Breast epithelium (tissue), 4 donors: ENCODE measurements at places on chromosomes 7 and 10.

DNA sequence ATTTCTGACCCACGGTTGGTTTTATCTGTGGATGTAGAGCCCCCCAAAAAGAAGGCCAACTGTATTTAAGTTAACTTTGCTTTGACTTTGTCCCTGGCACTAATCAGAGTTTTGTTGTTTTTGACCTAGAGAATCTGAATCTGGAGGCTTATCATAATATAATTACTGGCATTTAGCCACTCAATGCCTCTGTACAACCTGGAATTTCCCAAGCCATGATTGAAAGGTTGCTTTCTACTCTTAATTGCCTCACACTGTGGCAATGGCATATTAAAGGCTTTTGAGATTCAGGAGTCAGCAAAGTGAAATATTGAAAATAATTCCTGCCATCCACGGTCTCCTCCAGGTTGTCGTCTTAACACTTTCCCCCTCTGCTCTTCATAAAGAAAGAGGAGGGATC is 205.2 kb upstream of the GHITM start:
- H3K4me1 ChIP-seq: no peaks in the 10 kb centered on the region
- H3K36me3 ChIP-seq: no peaks in the 10 kb centered on the region
- no peak overlapping the region for H3K27ac ChIP-seq
- no peak for DNase-seq
- H3K27me3 ChIP-seq: no peaks in the 10 kb centered on the region

- no peak for DNase-seq
- H3K27ac ChIP-seq: peak overlapping the region; percentile 95
- H3K36me3 ChIP-seq: no peaks in the 10 kb centered on the region
- H3K4me3 ChIP-seq: peak overlapping the region; percentile 13
- no peaks in the 10 kb centered on the region for H3K4me1 ChIP-seq
Observed at GRCh38 chr7:30852308-30852684, 59.4 kb upstream of the AQP1 start.

DNA sequence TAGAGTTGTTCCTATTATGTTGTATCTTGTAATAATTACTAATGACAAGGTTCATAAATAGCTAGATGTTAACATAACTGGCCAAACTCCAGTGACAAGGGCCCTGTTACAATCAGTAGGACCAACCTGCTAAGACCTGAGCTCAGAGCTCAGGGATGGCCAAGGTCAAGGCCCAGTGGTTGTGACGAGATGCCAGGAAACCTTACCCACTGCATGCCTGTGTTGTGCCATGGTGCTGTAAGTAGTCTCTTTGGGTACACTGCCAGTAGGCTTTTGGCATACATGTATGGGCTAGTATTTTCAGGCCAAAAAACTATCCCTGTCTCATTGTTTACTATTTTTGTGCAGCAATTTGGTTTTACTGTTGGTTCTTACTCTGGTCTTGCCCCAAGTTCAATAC is 7.9 kb upstream of the IDI2 start:
- no peaks in the 10 kb centered on the region for H3K27me3 ChIP-seq
- no peaks in the 10 kb centered on the region for H3K36me3 ChIP-seq
- DNase-seq: no peak

GRCh38 chr7:128744366-128744905 is 5.3 kb downstream of the CALU start:
- no peaks in the 10 kb centered on the region for H3K4me1 ChIP-seq
- no peak overlapping the region for H3K27ac ChIP-seq
- no peak overlapping the region for H3K4me3 ChIP-seq
- H3K36me3 ChIP-seq: no peaks in the 10 kb centered on the region

DNA sequence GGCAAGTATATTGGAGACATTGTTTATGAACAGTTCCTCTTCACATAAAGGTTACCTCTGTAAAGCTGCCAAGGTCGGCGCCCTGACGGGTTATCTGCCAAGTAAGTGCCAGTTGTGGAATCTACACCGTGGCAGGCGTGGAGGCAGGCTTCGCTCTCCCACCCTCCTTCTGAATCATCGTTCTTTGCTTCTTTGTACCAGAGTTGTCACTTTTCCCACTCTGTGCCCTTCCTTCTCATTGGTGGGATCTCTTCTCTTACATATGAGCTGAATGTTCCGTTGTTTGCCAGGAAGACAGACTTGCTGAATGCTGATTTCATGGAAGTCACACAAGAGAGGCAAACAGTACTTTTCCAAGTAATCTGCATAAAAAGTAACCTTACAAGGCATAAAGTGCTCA is 40.6 kb upstream of the PTPRZ1 start:
- no peaks in the 10 kb centered on the region for H3K27me3 ChIP-seq
- DNase-seq: no peak
- no peak overlapping the region for H3K27ac ChIP-seq
- no peak overlapping the region for H3K4me3 ChIP-seq
- H3K36me3 ChIP-seq: no peaks in the 10 kb centered on the region
- H3K4me1 ChIP-seq: no peaks in the 10 kb centered on the region

- no peak overlapping the region for H3K4me3 ChIP-seq
- no peaks in the 10 kb centered on the region for H3K27me3 ChIP-seq
- no peaks in the 10 kb centered on the region for H3K4me1 ChIP-seq
- H3K36me3 ChIP-seq: no peaks in the 10 kb centered on the region
- no peak overlapping the region for H3K27ac ChIP-seq
Observed at GRCh38 chr10:18293536-18294510, 153.6 kb downstream of the CACNB2 start.

DNA sequence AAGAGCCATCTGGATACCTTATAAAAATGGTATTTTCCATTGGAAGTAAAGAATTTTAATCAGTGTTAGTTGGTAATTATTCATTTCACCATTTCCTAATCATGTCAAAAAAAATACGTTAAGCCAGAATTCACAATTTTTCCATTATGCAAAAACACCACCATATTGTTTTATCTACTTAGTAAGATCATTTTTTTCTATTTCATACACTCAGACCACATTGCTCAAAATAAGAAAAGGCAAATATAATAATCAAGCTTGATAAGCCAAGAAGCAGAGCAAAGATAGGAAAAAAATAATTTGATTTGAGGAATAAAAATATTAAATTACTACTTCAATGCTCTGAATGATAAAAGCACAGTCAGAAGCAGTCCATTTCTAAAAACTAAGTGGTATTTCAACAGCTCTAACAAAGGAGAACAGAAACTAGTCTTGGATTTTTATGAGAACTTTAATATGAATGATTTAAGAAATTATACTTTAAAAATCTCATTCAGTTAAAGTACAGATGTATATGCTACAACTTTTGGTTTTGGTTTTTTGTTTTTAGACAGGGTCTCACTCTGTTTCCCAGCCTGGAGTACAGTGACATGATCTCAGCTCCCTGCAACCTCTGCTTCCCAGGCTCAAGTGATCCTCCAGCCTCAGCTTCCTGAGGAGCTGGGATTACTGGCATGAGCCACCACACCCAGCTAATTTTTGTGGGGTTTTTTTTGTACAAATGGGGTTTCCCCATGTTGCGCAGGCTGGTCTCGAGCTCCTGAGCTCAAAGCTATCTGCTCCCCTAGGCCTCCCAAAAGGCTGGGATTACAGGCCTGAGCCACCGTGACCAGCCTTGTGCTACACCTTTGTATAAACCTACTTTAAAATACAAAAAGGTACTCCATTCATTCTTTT is 46.6 kb downstream of the LRRN3 start:
- no peaks in the 10 kb centered on the region for H3K4me1 ChIP-seq
- H3K27ac ChIP-seq: peak overlapping the region; percentile 0
- H3K27me3 ChIP-seq: no peaks in the 10 kb centered on the region
- H3K4me3 ChIP-seq: no peak overlapping the region

DNA sequence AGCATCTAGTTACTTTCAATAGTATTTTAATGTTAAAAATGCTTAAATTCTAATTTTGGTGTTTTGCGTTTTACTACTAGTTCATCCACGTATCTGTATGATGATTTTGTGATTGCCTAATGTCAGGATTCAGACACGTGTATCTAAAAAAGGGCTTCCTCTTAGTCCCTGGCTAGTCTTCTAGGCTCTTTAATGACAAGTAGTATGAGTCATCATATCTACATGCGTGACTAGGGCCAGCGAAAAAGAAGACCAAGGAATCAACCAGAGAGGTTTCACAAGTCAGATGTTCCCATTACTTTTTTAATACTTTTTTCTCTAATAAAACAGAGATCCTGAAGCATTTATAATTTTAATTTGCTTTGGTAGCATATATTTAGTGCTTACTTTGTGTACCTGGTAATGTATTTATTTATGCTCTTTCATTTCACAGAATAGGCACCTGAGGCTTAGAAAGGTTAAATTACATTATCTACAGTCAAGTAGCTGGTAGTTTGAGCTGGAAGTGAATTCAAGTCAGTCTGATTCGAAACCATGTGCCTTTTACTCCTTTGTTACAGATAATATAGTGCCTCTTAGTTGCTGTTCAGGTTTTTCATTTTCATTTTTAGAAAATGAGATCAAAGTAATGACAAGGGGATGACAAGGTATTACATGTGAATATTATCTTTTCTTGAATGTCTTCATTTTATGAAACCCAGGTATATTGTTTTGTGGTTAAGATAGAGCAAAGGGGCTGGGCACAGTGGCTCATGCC is 140.3 kb downstream of the FOXP2 start:
- no peak overlapping the region for H3K4me3 ChIP-seq
- DNase-seq: no peak
- H3K4me1 ChIP-seq: no peaks in the 10 kb centered on the region
